ENCODE measurements at places on chromosomes 1 and 21. TPM values are rescaled to one million over a fixed set of nuclear protein-coding genes. Genes with fewer than 3 reads are reported as not detected.

Gene TMEM82
- total RNA-seq: not detected

Gene A3GALT2
- total RNA-seq: not detected

Gene CYP4A11
- not detected for total RNA-seq

Gene FCRL1
- total RNA-seq: not detected

Gene S100A12
- not detected for total RNA-seq

Gene NMNAT1
- 10.1 TPM for total RNA-seq

Gene MIXL1
- not detected for total RNA-seq

Gene SPOCD1
- total RNA-seq: 14.6 TPM

Gene STIL
- total RNA-seq: 35.8 TPM

Gene KRTAP6-3
- not detected for total RNA-seq

Gene FMO1
- total RNA-seq: not detected

Gene RHBDL2
- total RNA-seq: 31.6 TPM

Gene NHLH1
- total RNA-seq: 0.26 TPM

Gene C8B
- not detected for total RNA-seq

Gene AVPR1B
- not detected for total RNA-seq

Gene ADAMTS5
- total RNA-seq: not detected

Gene USP48
- 63.1 TPM for total RNA-seq

Gene FBXO28
- 48.1 TPM for total RNA-seq

Gene FCMR
- 1.2 TPM for total RNA-seq

Gene TDRKH
- 13.4 TPM for total RNA-seq

Gene C1QC
- not detected for total RNA-seq

Gene WDR77
- 20.6 TPM for total RNA-seq

Data from PC-9 (cell line).